ENCODE measurements at places on chromosomes 5 and 9.

DNA sequence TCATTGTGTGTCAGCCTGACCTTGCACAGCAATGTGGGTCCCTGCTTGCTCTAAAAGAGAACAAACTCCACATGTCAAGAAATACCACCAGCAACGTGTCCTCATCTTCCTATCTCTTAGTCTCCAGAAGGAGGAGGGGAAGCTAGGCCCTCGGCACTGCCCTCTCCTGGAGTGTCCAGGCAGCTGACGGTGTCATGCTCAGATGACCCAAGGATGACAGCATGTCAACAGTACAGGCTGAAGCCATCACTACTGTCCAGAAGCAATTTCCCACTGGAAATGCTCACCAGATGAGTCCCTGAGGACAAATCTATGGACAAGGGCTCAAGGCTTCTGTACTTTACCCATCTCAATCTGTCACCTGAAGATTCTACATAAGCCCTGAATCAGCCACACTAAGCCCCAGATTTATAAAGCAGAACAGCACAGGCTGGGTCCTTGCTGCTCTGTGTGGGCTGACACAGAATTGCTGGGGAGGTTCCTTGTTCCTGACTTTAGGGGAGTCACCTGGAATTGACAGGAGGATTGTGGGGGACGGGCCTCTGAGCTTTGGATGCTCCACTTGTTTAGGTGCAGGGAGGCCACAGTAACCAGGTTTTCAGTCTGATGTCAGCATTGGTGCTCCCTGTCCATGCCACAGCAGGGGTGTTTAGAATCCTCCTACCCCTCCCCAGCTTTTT is 210.2 kb downstream of the DAB2IP start:
- DNase-seq = no peak

- peak; percentile 19 for DNase-seq
Measured at GRCh38 chr9:133048595-133048994, 13.2 kb upstream of the CEL start.

- DNase-seq = no peak
Measured at GRCh38 chr9:105459336-105459735, 11.5 kb downstream of the FSD1L start.

GRCh38 chr9:123401879-123402513 is 46.0 kb downstream of the CRB2 start:
- DNase-seq = peak; percentile 15

Data from stimulated activated naive CD8-positive, alpha-beta T cell treated with anti-CD3 and anti-CD28 coated beads, Interleukin-15, Interleukin-2, amounts not matched to agents 100 U/mL and 50 U/mL, for 24 hours (primary cell).